ENCODE measurements at places on chromosomes 12 and 14.

- peak; percentile 71 for DNase-seq
Measured at GRCh38 chr12:114508529-114509129, 102.7 kb upstream of the TBX5 start.

- peak; percentile 77 for DNase-seq
Measured at GRCh38 chr12:51846911-51847642, 1.4 kb downstream of the FIGNL2 start.

DNA sequence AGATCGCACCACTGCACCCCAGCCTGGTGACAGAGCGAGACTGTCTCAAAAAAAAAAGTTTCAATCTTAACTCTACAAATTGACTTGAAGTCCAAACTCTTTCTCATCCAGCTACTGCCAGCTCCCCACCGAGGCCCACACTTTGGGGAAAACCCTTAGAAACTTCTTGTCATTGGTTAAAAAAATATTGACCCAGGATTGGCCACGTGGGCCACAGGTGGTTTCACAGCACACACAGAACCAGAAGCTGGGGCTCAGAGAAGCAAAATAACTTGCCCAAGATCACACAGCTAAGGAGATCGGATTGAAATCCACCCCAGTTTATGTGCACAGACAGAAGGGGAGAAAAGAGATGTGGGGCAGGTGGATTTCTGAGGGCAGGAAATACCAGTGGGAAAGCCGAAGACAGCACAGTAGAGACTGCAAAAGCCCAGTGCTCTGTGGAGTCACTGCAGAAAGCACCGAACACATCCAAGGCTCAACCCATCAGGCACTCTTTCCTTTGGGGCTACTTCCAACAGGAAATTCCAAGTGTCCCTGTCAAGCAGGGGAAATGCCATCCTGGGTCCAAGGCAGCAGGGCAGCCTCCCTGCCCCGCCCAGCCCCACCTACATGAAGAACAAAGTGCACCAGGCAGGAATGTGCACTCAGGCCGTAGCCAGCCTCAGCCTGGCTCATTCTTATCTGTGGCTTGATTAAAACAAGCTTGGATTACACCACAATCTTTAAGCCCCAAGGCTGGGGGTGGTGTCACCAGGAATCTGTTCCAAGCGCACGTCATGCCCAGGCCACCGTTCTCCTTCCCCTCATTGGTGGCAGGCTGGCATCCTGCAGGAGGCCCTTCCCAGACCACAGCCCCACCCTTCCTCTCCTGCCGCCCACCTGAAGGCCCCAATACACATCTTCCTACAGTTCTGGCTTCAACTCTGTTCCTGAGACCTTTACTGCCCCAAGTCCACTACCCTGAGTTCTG lies 72.5 kb downstream of the ITPK1 start:
- DNase-seq: no peak

DNA sequence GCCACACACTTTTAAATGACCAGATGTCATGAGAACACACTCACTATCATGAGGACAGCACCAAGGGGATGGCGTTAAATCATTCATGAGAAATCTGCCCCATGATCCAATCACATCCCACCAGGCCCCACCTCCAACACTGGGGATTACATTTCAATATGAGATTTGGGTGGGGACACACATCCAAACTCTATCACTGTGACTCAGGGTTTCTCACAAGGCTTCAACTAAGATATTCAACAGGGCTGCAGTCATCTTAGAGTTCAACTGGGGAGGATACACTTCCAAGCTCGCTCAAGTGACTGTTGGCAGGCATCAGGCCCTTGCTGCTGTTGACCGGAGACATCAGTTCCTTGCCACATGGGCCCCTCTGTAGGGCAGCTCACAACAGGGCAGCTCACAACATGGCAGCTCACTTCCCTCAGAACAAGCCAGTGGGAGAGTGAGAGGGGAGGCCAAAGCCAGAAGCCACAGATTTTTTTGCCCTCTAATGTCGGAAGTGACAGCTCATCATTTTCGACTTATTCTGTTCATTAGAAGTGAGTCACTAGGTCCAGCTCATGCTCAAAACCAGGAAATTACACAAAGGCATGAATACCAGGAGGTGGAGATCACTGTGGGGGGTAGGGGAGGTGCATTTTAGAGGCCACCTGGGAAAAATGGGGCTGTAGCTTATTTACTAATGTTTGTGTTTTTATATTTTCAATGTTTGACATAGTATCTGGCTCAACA lies 50.8 kb upstream of the PTHLH start:
- no peak for DNase-seq

DNA sequence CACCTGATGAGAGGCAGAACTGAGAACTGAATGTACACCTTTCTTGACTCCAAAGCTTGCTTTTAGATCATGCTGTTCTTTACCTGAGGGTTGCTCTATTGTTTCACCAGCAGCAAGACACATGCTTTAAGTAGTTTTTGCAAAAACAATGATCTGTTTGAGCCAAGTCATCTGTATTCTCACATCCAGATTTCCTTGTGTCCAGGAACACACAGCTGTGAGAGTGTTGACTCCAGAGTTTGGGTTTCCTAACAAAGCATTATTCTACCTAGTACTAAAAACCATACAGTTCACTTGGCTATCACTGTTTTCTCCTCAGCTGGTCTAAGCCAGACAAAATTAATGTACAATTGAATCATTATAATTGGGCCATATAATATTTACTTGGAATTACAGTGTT lies 120.4 kb downstream of the STAB2 start:
- no peak for DNase-seq

DNA sequence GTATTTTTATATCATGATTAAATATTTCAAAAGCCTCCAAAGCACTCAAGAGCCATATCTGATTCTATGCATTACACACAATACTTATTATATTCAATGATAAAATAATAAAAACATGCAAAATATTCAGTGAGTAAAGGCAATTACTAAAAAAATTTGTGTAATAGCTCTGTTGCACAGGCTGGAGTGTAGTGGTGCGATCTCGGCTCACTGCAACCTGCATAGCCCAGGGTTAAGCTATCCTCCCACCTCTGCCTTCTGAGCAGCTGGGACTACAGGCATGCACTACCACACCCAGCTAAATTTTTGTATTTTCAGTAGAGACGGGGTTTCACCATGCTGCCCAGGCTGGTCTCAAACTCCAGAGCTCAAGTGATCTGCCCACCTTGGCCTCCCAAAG lies 45.4 kb downstream of the SBNO1 start:
- no peak for DNase-seq

- no peak for DNase-seq
Measured at GRCh38 chr12:66959276-66959675, 280.4 kb upstream of the GRIP1 start.

DNA sequence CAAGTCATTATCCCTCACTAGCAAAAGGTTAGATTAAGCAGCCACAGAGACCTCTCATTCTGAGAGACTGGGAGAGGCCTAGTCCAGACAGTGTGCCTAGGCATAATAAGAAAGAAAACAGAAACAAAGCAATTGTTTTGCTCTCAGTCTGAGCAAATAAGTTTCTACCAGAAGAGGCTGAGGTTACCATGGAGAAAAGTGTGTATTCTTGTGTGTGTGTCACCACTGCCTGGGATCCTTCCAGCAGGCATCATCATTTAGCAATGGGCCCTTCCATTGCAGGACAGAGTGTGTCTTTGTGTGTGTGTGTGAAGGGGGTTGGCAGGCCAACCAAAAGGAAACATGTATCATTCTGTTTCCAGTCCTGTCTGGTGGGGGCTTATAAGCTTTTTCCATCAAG lies 3.7 kb downstream of the EFS start:
- DNase-seq: no peak

- no peak for DNase-seq
Measured at GRCh38 chr12:41250748-41251147, 62.6 kb downstream of the PDZRN4 start.

- no peak for DNase-seq
Measured at GRCh38 chr12:37565112-37565511, 751.5 kb upstream of the ALG10B start.

- no peak for DNase-seq
Measured at GRCh38 chr12:57576613-57577160, 14.3 kb upstream of the PIP4K2C start.

DNA sequence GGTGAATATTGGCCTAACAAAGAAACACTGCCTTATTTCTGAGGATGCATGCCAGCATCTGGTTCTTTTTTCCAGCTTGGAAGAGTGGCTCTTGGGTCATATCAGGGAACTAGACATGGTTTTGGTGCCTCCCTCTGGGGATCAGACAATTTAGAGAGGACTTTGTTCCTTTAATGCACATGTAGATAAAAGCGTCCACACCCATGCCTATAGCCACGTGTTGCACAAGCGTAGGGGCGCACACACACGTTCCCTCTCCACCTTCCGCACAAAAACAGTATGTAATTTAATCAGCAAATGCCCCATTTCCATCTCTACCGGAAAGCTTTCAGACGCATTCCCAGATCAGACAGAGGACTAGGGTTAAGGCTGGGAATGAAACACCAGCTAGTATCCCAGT lies 61.7 kb upstream of the RIC8B start:
- no peak for DNase-seq

GRCh38 chr12:11797317-11797913 lies 147.9 kb downstream of the ETV6 start:
- DNase-seq: no peak

- DNase-seq: no peak
Measured at GRCh38 chr14:92431199-92431725, 82.3 kb upstream of the RIN3 start.

- no peak for DNase-seq
Measured at GRCh38 chr12:41362510-41362909, 174.4 kb downstream of the PDZRN4 start.

GRCh38 chr12:88267630-88268029 lies 125.5 kb downstream of the TMTC3 start:
- no peak for DNase-seq

DNA sequence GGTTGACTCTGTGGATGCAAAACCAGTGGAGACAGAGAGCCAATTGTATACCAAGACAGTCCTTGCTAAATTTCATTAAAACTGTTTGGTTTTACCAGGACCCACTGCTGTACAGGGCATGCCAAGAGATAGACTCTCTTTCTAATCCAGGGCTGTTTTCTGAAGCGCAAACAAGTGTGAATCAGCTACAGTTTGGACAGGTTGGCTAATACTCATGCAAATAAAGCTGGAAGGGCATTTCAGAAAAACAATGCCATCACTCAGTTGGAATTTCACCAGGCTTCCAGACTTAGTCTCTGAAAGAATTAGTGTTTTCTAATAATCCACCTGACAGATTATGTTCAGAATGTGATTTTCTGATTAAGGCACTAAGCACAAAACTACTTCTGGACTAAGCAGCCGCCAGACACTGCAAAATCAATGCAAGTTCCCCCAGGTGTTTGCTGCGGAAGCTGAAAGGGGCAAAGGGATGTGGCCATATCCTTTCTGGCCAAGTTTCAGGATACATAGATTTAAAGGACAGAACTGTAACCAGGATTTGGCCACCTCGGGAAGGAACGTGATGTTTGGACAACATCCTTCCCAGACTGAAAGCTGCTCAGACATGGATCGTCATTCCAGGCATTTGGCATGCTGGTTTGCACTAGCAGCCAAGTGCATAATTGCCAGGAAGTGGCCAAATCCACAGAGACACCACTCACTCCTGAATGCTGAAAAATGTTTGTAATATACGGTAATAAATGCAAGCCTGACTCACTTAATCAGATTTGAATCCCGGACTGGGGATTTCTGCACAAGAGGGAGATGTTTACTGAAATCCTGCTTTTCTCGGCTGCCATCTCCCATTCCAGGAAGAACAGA lies 32.0 kb upstream of the CDKN3 start:
- DNase-seq: no peak

- DNase-seq: no peak
Measured at GRCh38 chr12:94582591-94582990, 67.8 kb downstream of the TMCC3 start.

DNA sequence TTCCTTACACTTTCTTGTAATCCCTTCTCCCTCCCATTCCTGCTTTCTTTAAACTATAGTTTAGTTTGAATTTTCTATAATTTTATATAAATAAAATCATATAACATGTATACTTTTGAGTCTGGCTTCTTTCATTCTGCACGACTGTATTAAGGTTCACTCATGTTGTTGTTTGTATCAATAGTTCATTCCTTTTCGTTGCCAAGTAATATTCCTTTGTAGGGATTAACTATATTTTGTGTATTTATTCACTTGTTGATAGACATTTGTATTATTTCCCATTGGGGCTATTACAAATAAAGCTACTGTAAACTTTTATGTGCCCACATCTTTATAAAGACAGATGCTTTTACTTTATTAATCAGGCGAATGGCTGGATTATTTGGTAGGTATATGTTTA lies 39.4 kb upstream of the TBC1D15 start:
- DNase-seq: no peak

- no peak for DNase-seq
Measured at GRCh38 chr12:639988-640387, 23.3 kb downstream of the NINJ2 start.

DNA sequence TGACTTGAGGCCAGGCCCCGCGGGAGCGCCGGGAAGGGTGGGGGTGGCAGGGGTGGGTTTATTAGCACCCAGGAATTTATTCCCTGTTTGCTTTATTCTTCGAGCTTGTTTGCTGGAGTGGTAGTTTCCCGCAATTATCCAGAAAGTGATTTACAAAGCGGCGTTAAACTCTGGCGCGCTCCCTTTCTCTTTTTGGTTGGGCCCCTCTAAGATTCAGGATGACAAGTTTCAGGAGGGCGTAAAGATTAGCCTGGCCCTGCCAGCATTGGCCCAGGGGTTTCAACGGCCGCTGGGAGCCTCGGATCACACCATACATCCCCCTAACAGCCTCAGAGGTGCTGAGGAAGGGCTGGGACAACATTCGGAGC lies 444 bp upstream of the NKX2-8 start:
- no peak for DNase-seq

DNA sequence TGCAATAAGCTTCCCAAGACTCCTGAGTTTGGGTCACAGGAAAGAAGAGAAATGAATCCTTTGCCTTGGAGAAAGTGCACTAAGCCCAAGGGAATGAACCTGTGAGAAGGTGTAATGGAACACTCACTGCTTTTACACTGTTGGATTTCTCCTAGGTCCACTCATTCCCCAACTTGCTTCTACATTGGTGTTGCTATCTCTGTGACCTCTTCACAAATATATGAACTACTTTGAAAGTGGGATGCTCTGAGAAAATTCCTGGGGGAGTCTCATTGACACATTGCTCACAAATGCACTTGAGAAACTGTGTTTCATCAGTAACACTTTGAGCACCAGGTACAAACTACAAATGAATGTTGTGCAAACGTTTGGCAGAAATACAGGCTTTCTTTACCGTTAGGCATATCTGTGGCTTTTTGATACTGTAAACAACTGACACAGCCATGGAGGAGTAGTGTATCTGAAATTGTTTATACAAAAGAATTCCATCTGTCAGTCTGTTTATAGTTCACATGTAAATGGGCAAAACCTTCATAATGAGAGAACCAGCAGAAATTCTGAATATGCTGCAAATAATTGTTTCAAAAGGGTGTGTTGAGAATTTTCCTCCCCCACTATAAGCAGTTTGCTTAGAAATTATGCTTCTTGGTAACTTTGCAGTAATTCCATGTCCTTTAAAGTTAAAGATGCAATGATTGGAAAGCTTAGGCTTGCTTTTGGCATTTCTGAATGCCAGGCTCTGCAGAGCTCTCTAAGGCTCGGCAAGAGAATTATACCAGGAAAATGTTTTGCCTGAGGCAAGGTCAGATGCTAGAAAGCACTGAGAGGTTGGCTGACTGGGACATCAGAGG lies 348.5 kb upstream of the DDHD1 start:
- no peak for DNase-seq

- DNase-seq: no peak
Measured at GRCh38 chr12:5459051-5459782, 27.3 kb downstream of the NTF3 start.

- no peak for DNase-seq
Measured at GRCh38 chr12:125402874-125403789, 337.9 kb downstream of the AACS start.
